ENCODE measurements at places on chromosomes 3 and 15.

DNA sequence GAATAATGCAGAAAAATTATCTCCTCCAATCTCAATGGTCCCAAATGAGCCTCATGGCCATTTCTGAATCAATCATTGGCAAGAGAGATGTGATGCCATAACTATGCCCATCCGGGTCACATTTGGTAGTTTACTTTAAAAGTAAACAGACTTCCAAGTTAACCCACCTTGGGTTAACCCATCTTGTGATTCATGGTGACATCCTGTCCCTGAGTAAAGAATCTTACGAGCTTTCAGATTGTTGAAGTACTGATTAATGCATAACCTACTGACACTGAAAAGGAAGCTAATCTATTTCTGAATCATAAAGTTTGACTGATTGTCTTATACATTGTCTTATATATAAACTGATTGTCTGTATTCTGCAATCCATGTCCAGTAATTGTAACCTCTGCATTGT lies 467.2 kb upstream of the AGTR1 start:
- no peak for DNase-seq

DNA sequence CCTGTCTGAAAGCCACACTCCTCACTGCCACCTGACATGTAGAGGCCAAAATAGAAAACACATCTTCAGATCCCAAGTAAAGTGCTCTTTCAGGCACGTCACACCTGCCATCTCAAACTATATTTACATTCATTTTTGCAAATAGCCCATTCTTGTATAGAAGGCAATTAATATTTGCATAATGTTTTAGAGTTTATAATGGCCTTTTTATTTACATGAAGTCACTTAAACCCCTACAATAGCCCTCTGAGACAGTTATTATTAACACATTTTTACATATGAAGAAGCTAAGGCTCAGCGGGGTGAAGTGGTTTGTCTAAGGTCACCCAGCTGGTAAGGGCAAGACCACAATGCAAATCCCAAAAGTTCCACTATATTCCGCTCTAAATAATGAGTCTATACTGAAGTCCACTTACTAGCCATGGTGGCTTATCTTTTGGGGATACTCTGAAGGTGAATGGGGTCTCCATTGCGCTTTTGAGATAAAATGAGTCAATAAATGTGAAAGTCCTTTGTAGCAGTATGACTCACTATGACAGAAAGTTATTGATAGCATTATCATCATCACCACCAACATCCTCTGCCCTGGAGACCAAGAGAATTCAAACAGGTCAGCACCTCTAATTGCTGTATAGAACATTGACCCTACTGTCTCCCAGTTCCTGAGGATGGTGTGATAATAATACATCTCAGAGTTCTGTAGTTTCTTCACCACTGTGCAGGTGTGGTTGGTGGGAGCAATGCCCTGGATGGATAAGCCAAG lies 155.9 kb upstream of the BCL6 start:
- DNase-seq: no peak

- DNase-seq: no peak
Observed at GRCh38 chr15:97691078-97691477, 269.4 kb upstream of the ARRDC4 start.

GRCh38 chr3:851098-851790 lies 241.6 kb upstream of the CNTN6 start:
- no peak for DNase-seq

GRCh38 chr15:36332301-36332700 lies 247.1 kb upstream of the CDIN1 start:
- DNase-seq: no peak

DNA sequence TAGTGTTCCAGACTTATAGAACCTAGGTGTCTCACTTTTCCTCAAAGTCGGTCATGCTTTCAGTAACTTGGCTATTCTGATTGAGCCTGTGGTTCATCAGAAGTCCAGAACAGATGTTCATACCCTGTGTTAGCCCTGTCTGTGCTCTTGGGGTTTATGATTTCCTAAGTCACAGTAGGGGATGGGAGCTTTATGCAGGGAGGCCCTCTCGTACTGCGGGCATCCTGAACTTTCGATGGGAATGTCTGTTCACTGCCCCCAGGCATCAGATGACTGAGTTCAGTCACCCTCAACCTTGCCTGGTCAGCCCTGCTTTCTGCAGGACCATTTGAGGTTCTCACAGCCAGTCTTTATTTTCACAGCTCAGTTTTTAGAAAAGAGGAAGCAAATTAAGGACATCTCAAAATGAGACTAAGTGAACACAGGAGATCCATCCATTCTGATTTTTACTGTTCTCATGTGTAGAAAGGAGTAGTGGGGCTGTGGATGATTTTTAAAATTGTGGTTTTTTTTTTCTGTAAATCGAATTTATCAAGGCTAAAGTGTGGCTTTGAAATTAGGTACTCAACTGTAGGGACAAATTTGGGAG lies 71.3 kb downstream of the CMTM8 start:
- no peak for DNase-seq

Data from substantia nigra (tissue), 51 donors.